ENCODE measurements at places on chromosomes 5 and 9. TPM values are rescaled to one million over a fixed set of nuclear protein-coding genes. Genes with fewer than 3 reads are reported as not detected.
A peak's percentile ranks its signal among the peaks of the same experiment; 100 is the strongest.

TRUB2 gene
- total RNA-seq, result 14.0 TPM

PCDHA1 gene
- total RNA-seq, result not detected

SPATA31D4 gene
- not detected for total RNA-seq

TAF11L5 gene
- not detected for total RNA-seq

ZNF658 gene
- total RNA-seq, result 7.4 TPM

DNA sequence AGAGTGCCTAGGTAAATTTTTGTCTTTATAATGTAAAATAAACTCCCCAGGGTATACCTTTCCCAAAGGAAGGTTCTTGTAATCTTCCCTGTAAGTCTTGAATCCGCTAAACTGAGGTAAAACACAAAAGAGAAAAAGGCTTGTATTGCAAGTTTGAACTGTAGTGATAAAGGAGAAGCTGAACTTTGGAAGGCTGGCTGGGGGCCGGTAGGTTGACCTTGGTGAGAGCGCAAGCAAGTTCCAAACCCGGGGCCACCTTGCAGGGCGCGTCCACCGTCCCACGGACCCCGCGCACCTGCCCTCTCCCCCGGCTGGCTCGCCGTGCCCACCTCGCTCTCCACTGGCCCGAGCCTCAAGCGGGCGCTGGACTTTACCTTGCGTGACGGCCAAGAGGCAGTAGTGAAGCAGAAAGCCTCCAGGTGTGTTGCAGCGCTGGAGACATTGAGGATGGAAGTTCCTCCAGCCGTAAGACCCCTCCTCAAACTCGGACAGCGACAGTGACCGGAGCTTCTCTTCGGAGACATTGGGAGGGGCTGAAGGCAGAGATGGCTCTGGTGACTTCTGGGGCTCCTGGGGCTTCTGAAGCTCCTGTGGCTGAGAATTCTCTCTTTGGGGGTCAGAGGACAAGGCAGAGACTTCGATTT lies 428 bp downstream of the SLCO4C1 start:
- H3K27ac ChIP-seq, result no peak overlapping the region
- no peaks in the 10 kb centered on the region for H3K4me1 ChIP-seq
- no peak overlapping the region for H3K4me3 ChIP-seq
- no peak for DNase-seq
- H3K36me3 ChIP-seq, result no peaks in the 10 kb centered on the region

- no peaks in the 10 kb centered on the region for H3K27me3 ChIP-seq
- no peaks in the 10 kb centered on the region for H3K4me1 ChIP-seq
- peak overlapping the region; percentile 55 for H3K4me3 ChIP-seq
- DNase-seq, result no peak
- H3K36me3 ChIP-seq, result no peaks in the 10 kb centered on the region
Measured at GRCh38 chr5:56910210-56910965, 992 bp downstream of the SETD9 start.

DNA sequence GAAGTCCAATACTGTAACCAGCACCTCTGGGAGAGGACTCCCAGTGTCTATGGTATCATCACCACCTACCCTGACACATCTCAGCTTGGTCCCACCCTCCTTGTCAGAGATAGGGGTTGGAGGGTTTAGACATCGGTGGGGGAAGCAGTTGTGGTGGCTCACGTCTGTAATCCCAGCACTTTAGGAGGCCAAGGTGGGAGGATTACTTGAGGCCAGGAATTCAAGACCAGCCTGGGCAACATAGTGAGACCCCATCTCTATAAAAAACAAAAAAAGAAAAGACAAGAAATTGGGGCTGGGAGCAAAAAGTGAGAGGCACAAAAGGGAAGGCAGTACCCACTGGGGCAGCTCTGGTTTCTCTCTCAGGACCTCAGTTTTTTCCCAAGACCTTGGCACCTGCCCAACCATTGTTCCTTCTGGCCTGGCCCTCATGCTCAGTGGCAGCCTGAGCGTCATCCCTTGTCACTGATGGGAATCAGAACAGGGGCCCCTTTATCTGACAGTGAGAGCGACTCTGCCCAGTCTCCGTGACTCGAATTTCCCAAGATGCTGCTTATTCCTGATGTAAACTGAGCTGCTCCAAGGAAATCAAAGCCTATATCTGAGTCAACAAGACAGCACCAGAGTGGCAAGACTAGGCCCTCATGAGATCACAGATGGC lies 80.5 kb upstream of the HSPA9 start:
- H3K4me1 ChIP-seq, result no peaks in the 10 kb centered on the region
- no peak overlapping the region for H3K27ac ChIP-seq
- H3K4me3 ChIP-seq, result no peak overlapping the region
- H3K36me3 ChIP-seq, result no peaks in the 10 kb centered on the region
- no peaks in the 10 kb centered on the region for H3K27me3 ChIP-seq

DNA sequence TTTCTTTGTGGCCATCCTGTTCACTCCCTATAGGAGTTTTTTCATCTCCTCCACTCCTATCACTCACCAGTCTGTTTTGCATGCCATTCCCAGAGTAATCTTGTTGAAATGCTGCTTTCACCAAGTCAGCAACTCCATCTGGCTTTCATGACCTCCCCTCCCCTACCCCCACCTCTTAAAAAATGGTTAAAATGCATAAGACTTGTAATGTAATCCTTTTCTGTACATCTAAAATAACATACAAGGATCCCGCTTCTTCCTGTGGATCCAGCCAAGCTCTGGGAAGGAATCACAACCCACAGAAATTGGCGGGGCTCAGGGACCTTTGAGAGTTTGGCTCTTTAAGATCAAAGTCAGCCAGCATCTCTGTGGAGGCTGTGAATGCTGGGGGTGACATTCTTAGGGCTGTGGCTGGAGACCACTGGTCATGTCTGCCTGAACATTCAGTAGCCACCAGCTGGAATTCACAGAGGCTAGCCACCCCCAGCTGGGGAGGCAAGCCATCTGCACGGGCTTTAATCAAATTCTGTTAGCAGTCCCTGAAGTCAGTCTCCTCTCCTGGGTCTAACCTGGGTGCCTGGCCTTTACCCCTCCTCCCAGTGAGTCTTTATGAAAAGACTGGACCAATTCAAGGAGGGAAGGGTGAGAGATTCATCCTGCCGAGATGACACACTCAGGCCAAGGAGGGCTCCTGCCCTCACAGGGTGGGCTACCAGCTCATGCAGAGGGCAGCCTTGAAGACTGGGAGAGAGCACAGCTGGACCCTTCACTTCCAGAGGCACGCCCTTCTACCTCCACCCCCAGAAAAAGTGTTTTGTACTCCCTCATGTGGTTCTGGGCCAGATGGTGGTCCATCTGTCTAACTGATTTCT lies 132.9 kb downstream of the LIFR start:
- H3K36me3 ChIP-seq, result no peaks in the 10 kb centered on the region
- H3K4me3 ChIP-seq, result no peak overlapping the region
- H3K27me3 ChIP-seq, result no peaks in the 10 kb centered on the region
- DNase-seq, result no peak

DNA sequence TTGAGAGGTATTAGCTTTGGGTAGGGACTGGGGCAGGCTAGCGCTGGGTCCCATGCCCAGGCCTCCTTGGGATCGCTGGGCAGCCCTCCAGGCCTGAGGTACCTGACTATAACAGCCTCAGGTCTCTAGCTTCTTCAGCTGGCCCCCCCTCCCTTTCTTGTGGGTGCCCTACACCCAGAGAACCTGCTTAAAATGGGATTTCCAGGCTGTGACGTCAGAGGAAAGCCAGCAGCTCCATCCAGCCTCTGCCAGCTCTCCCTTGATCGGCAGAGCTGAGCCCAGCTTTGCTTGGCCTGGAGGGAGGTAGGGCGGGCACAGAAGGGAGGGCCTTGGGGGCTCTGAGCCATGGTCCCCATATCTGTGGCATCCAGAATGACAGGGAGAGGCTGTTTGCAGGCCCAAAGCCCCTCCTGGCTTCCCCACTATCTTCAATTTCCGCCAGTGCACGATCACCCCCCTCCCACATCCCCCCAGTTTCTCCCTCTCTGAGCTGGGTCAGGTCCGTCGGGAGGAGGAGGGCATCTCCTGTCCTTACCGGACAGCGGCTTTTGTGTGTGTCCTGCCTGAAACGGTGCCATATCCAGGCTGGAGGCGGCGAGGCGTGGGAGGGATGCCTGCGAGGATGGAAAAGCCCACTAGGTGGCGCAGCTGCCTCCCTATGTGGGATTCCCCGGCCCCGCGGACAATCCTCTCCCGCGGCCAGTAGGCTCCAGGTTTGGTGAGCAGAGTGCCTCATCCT lies 10.8 kb downstream of the REEP2 start:
- no peaks in the 10 kb centered on the region for H3K27me3 ChIP-seq
- no peaks in the 10 kb centered on the region for H3K36me3 ChIP-seq
- H3K4me3 ChIP-seq, result no peak overlapping the region
- H3K27ac ChIP-seq, result no peak overlapping the region
- no peaks in the 10 kb centered on the region for H3K4me1 ChIP-seq

DNA sequence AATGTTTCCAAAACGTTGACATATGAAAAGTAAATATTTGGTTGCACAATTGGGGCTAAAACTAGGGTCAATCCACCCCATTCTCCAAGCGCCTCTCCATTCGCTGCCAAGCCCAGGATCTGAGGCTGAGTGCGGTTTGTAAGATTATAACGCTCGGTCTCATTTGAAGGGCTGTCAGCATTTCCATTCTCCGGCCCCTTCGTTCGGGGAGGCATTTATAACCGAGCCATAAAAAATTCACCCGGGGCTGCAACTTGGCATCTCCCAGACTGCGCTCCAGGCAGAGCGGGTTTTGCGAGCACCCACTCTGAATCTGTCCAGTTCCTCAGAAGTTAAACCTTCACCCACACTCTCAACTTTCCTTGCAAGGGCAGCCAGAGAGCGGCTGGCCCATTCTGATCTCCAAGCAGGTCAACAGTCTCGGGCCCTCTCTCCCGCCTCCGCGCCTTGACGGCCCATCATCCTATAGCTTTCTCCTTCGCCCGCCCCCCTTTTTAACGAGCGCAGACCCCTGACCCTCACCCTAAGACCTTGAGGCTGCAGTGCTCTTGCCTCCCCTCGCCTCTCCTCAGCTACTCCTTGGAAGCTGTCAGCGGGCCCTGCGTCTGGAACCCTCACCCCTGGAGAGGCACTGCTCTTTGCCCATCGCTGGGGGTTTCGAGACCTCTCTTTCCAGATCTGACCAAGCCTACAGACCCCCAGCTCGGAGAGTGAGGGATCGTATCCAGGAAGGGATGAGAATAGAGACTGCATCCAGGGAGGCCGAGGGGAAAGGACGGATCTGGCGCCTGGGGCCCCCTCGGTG lies 1.1 kb downstream of the SLIT3 start:
- peak; percentile 33 for DNase-seq
- H3K36me3 ChIP-seq, result no peaks in the 10 kb centered on the region
- H3K27me3 ChIP-seq, result no peaks in the 10 kb centered on the region
- H3K4me1 ChIP-seq, result no peaks in the 10 kb centered on the region
- peak overlapping the region; percentile 76 for H3K27ac ChIP-seq

DNA sequence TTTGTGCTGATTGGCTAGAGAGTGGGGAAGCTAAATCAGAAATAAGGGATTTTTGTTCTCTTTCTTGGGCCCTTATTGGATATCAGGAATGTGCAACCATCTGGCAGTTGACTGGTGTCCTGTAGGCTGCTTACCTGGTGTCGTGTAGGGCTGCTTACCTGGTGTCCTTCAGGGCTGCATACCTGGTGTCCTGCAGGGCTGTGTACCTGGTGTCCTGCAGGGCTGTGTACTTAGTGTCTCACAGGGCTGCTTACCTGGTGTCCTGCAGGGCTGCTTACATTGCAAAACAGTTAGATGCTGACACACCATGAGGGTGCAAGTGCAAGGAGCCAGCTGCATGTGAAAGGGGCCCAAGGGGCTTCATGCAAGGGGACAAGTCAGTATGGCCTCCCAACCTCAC lies 249.3 kb downstream of the ICE1 start:
- no peak for DNase-seq
- H3K36me3 ChIP-seq, result no peaks in the 10 kb centered on the region
- no peak overlapping the region for H3K27ac ChIP-seq
- H3K27me3 ChIP-seq, result no peaks in the 10 kb centered on the region
- no peaks in the 10 kb centered on the region for H3K4me1 ChIP-seq
- no peak overlapping the region for H3K4me3 ChIP-seq

GRCh38 chr5:54621048-54621447 lies 103.5 kb downstream of the SNX18 start:
- no peaks in the 10 kb centered on the region for H3K36me3 ChIP-seq
- H3K4me3 ChIP-seq, result no peak overlapping the region
- H3K4me1 ChIP-seq, result no peaks in the 10 kb centered on the region
- no peak for DNase-seq
- H3K27ac ChIP-seq, result no peak overlapping the region
- H3K27me3 ChIP-seq, result no peaks in the 10 kb centered on the region

- no peaks in the 10 kb centered on the region for H3K36me3 ChIP-seq
- no peak overlapping the region for H3K27ac ChIP-seq
- no peaks in the 10 kb centered on the region for H3K4me1 ChIP-seq
- no peak for DNase-seq
- no peaks in the 10 kb centered on the region for H3K27me3 ChIP-seq
Measured at GRCh38 chr9:124134526-124134925, 123.0 kb downstream of the LHX2 start.

DNA sequence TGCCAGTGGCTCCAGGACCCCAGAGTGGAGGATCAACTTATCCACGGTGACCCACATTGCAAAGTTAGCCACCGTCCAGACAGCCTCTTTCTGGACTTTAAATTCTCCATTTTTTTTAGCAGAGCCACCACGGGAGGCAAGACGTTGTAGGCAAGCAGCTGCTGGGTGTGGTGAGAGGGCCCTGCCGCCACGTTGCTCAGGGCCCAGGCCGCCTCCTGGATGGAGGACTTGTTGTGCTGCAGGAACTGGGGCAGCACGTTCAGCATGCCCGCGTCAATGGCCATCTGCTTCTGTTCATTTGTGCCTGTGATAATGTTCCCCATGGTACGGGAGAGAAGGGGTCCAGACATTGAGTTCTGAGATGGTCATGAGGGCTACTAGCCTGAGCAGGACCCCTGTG lies 114.3 kb upstream of the POC5 start:
- no peaks in the 10 kb centered on the region for H3K27me3 ChIP-seq
- DNase-seq, result no peak
- H3K36me3 ChIP-seq, result no peaks in the 10 kb centered on the region
- H3K27ac ChIP-seq, result no peak overlapping the region

DNA sequence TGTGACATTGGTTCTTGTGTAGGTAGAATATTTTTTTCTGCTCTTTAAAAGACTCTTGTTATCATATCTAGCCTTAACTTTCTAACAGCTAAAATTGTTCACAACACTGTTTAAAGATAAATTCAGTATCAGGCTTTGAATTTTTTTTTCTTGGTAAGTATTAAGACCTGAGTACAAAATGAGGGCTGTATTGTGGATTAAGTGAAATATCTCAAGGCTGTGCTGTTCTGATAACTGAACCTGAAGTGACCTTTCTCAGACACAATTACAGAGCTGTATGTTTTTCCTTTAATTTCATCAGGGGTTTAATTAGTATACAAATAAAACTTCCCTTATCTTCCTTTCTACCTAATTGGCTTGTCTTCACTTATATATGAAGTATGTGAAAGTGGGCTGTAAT lies 290.5 kb downstream of the CCDC171 start:
- H3K27me3 ChIP-seq, result no peaks in the 10 kb centered on the region
- no peaks in the 10 kb centered on the region for H3K36me3 ChIP-seq
- peak overlapping the region; percentile 57 for H3K27ac ChIP-seq
- H3K4me3 ChIP-seq, result no peak overlapping the region
- DNase-seq, result no peak
- no peaks in the 10 kb centered on the region for H3K4me1 ChIP-seq

- no peak overlapping the region for H3K27ac ChIP-seq
- no peaks in the 10 kb centered on the region for H3K4me1 ChIP-seq
- no peaks in the 10 kb centered on the region for H3K36me3 ChIP-seq
Measured at GRCh38 chr5:74851684-74852353, 14.4 kb downstream of the FAM169A start.

Data from uterus (tissue), 4 donors.